ENCODE measurements at places on chromosomes 3 and 15.

DNA sequence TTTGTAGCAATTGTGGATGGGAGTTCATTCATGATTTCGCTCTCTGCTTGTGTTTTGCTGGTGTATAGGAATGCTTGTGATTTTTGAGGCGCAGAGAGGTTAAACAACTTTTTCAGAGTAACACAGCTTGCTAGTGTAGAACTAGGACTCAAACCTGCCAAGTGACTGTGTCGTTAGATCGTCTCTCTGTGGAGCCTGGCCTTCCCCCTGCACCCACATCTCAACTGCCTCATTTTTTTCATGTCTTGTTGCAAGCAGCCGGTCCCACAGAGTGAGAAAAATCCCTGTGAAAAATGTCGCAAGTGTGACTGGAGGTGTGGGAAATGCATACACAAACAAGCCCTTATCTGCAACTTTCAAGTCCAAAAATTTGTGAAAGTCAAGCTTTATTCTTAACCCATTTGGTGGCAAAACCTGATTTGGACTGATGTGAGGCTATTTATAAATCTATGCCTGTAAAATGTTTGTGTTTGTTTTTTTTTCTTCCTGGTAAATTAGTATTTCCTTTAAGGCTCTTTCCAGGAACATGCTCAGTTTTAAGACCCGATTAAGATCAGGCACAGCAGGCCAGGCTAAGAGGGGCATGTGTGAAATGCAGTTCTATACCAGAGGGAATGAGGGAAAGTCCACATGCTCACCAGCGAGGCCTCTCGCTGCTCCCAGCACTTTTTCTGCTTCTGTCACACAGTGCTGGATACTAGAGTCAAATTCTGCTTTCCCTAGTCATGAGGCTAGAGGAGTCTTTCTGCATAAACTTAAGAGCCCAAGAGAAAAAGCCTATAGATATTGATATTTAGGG, 25.8 kb downstream of the ST6GAL1 start:
- DNase-seq: no peak

DNA sequence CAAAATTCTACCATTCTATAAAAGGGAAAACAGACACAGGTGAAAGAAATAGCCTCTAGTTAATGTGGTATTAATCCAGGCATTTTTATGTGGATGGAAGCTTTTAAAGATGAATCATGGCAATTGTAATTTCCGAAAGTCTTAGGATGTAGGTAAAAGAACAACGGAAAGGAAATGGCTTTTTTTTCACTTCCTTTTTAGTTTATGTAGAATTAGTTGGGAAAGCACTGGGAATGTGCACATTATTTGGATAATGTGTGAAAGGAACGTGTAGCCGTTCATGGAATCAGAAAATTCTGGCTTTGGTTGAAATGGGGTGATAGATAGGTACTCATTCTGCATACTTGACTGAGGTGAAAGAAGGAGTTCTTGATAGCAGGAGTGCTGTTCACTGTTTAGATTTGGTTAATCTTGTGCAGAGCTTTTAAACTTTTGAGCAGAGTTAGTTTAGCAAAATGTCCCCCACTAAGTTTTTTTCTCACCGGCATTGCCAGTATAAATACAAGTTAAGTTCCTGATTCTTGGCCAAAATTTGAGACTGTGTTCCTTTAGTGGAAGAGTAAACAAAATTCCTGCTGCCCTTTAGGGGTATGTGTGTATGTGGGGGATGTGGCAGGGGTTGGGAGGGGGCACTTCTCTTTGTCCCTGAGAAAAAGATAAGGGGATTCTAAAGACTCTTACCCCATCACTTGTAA, 20.2 kb upstream of the UTS2B start:
- no peak for DNase-seq

GRCh38 chr3:171953301-171954022, 85.9 kb upstream of the FNDC3B start:
- DNase-seq: no peak

- no peak for DNase-seq
Measured at GRCh38 chr3:174439331-174440252, 419.5 kb upstream of the NAALADL2 start.

GRCh38 chr3:45187694-45188141, 38.4 kb downstream of the TMEM158 start:
- no peak for DNase-seq

DNA sequence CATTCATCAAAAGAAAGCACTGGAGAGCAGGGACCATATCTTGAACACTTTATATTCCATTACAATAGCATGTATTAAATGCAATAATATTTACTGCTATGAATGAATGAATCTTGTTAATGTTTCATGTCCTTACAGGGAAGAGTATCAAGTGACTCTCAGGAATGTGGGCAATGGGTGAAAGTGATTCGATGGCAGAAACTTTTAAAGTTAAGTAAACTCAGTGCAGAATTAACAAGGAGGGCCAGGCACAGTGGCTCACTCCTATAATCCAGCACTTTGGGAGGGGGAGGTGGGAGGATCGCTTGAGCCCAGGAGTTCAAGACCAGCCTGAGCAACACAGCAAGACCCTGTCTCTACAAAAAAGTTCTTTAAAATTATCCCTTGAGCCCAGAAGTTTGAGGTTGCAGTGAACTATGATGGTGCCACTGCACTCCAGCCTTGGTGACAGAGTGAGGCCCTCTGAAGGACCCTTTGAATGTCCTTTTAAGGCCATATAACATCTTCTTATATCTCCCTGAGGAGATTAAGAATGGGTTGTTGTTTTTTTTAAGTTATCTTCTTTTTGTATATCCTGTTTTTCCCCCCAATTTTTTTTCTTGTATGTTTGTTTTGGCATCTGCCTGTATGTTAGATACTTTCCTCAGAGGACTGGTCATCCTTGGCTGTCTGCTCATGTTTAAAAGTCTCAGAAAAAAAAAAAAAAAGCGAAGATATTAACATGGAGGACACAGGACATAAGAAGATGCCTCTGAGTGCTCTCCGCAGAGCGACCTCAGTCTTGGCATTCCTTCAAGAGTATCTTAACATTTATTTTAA, 9.6 kb upstream of the FSIP1 start:
- DNase-seq: no peak

- no peak for DNase-seq
Measured at GRCh38 chr3:42216302-42216701, 49.7 kb downstream of the CCK start.

- no peak for DNase-seq
Measured at GRCh38 chr3:177554895-177555759, 357.8 kb upstream of the TBL1XR1 start.

GRCh38 chr15:64355348-64355943, 527 bp downstream of the CSNK1G1 start:
- DNase-seq: no peak

DNA sequence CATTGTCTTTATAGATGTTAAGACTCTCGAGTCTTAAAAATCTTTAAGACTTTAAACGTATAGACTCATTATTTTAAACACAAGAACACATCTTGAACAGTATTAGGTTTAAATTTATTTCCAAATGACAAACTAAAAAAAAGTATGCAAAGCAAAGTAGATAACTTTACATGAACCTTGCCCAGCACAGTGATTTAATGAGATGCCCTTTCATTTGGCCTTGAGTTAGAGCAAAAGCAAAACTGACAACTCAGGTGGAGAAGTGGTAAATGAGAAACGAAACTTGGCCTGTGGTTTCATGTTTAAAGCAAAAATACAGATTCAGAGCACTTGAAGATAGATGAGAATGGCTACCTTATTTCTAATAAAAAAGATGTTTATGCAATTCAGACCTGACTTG, 8.6 kb downstream of the GPR15 start:
- peak; percentile 63 for DNase-seq

GRCh38 chr15:66302489-66303278, 9.3 kb downstream of the DIS3L start:
- no peak for DNase-seq

- DNase-seq: no peak
Measured at GRCh38 chr15:40314723-40315276, 7.1 kb upstream of the PLCB2 start.

DNA sequence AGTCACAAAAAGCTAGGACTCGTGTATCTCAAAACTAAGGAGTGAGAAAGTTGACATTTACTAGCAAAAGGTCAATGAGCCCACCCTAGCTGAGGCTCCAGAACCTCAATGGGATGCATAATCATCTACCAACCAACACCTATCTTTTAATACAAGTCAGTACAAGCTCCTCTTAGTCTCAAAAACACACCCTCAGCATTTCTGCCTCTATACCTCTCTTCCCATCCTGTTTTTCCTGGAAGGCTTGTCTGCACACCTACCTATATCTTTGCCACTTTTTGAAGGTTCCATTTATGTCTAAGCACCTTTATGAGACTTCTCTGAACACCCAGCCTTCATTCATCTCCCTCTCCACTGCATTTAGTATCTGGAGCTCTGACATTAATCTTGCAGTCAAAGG, 10.0 kb downstream of the WWTR1 start:
- no peak for DNase-seq

GRCh38 chr3:27688053-27688452, 34.1 kb downstream of the EOMES start:
- no peak for DNase-seq

GRCh38 chr3:141050576-141051442, at the start of gene SPSB4:
Gene SPSB4, plus strand, starts transcription at chr3:141051347. Its CDS starts 14,758 bp downstream, at chr3:141066105.
- no peak for DNase-seq

DNA sequence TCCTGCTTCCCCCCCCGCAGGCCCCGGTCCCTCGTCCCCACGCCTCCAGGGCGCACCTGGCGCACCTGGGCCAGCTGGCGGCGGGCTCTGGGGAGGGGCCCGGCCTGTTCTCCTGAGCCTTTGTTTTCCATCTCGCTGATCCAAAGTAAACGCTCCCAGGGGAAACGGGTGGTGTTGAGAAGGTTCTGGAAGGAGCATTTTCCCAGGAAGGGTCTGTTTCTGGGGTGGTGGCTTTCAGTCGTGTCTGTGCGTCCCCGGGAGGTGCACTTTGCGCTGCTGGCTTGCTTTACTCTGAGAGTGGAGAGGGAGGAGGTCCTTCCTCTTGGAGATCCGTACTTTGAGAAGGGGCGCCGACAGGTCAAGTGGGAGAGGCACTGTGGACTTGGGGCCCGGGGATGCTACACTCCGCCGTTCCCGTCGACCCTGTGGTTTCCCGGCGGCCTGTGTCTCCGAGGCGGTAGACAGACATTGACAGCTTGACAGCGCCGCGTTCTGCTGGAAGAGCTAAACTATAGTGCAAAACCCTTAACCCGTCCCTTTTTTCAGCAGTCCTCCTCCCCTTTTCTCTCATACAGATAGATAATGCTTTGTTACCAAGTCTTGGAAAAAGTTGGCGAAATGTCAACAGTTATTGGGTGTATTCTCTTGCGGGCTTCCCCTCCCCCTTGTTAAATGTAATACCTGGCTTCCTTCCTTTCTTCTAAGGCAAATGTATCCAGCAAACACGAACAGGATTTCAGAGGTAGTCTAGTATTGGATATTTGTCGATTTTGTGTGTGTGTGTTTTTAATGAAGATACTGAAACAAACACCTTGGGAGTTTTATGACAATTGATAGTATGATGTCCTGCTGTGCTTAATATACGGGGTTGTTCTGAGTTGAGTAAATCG, 6.5 kb downstream of the TPM1 start:
- DNase-seq: peak; percentile 23

GRCh38 chr15:83365370-83365938, 81.0 kb upstream of the BNC1 start:
- no peak for DNase-seq

DNA sequence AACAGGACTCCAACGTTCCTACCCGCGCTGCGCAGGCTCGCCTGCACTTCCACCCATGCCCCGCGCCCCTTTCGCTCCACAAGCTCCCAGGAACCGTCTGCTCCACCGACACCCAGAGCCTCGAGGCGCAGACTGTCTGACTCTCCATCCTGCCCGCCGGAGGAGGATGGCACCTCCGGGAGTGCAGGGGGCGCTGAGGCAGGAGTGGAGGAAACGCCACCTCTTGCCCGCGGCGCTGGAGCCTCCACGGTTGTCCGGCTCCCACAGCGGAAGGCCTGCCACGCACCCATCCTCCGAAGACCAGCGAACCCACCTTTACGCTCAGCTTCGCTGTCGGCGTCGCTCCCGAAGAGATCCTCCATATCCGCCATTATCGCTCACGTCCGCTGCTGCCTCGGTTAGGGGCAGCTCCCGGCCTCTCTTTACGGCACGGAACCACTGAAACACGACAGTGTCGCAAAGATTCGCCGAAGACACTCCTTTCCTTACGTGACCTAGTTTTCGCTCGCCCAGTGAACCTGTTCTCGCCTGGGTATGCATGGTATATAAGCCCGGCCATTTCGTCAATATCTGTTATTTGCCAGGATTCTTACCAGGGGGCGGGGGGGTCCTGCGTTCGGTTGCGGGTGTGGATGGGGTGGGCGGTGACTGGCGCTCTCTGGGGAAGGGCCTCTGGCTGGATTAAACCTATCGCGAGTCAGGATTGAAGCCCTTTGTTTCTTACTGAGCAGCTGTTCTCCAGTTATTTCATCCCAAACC, at the start of gene LEO1:
TSS of gene LEO1 (minus strand) at position 404 of the 759 bp plus-strand sequence. CDS start at position 371, 33 bp downstream.
- DNase-seq: peak; percentile 96

DNA sequence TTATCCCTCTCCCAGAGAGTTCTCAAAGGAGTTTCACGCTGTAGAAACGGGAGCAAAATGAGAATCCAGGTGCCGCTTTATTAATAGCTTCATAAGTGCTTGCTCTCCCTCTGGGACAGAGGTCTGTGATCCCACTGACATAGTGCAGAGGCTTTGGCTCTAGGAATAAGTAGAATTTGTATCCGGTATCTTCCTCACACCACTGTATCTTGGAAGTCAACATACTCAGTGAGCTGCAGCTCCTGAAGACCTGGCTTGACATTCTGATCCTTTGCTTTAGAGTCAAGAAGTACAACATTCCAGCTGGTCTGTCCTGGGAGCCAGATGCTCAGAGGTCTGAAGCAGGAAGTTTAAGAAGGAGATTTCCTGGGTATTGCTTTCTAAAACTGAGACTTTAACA, 323.0 kb downstream of the LPP start:
- no peak for DNase-seq

DNA sequence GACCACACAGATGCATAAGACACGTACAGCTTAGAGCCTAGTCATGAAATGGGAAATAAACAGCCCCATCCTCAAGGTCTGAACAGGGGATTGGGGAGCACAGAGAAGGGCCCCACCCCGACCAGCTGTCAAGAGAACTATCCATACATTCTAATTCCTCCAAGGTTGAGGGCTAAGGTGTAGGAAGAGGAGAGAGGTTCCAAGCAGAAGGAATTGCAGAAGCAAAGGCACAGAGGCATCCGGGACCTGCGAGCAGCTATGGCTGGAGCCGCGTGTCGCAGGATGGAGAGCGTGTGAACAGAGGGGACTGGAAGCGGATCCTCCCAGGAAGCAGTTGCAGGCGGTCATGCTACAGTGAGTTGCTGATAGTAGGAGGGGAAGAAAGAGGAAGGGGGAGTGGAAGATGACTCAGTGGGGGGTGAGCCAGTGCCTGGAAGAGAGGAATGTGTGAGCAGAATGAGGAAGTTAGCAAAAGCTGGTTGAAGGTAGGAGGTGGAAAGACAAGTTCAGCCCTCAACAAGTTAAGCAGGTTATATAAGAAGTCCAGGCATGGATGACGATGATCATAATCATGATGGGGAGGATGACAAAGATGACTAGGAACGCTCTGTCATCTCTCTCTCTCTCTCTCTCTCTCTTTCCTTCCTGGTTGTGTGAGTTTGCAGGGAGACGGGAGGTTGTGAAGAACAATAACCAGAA, 89.7 kb downstream of the LIPC start:
- no peak for DNase-seq

- DNase-seq: peak; percentile 34
Measured at GRCh38 chr3:136078421-136079364, 113.2 kb downstream of the PPP2R3A start.
